Activated naive CD4-positive, alpha-beta T cell treated with anti-CD3 and anti-CD28 coated beads, Interleukin-2, amount 50 U/mL, for 16 hours (primary cell): ENCODE measurements at places on chromosomes 7 and 10.

- no peak for DNase-seq
These were observed 94.3 kb downstream of the CCDC71L start for GRCh38 chr7:106566672-106567071.

DNA sequence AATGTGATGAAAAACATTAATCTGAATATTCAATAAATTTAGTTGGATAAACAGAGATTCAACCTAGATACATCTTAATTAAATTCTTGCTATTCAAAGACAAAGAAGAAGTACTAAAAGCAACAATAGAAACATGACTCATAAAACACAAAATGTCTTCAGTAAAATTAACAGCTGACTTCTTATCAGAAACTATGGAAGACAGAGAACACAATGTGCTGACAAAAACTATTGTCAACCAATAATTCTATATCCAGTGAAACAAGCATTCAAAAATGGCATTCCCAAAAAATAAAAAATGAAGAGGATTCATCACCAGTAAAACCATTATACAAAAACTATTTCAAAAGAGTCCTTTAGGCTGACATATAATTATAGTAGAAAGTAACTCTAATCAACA, 400.5 kb upstream of the SORCS1 start:
- no peak for DNase-seq

DNA sequence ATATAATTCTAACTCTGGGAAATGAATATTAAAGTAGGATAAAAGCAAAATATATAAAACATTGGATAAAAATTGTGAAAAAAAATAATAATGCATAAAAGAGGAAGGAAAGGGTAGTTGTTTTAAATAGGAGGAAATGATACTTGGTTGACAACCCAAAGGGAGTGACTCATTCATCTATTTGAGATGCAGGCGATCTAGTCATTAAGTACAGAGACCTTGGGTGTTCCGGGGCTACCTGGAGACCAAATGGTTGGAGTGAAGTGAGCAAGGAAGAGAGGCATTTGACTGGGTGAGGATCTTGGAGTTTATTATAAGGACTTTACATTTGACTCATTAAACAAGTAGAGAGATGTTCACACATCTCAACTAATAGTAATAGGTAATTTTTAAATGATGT, 111.0 kb downstream of the LRRTM3 start:
- no peak for DNase-seq

DNA sequence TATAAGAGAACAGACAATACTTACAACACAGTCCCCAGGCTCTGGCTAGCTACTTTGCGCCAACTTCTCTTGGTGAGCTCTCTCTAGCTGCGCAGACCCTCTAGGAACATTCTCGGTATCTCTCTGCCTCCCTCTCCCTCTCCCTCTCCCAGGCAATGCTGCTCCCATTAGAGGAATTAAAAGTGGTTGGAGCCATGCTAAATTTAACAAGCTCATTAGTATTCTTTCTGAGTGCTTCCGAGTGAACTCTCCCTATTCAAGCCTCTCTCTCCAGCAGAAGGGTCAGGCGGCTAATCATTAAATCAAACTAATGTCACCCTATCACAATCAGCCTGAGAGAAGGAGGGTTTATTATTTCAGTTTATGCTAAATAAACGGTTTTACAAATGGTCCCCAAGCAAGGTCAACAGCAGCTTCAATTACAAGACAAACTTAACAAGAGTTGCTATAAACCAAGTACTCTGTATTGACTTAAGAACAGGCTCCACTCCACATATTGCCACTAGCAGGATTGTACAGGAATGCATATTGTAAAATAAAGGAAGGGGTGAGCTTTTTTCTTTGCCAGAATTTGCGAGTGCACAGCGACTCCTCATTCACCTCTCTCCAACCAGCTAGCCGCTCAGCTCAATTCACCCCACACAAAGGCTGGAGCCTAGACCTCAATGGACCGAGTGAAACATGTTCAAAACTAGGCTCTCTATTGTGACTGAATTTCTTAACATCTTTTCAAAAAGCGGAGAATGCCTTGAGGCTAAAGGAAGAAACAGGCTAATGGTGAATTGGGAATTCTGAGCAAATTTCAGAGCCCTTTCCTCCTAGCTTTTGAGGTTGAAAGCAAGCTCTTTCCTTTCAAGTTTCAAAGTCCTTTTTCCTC, 84.4 kb downstream of the GLI3 start:
- DNase-seq: no peak

DNA sequence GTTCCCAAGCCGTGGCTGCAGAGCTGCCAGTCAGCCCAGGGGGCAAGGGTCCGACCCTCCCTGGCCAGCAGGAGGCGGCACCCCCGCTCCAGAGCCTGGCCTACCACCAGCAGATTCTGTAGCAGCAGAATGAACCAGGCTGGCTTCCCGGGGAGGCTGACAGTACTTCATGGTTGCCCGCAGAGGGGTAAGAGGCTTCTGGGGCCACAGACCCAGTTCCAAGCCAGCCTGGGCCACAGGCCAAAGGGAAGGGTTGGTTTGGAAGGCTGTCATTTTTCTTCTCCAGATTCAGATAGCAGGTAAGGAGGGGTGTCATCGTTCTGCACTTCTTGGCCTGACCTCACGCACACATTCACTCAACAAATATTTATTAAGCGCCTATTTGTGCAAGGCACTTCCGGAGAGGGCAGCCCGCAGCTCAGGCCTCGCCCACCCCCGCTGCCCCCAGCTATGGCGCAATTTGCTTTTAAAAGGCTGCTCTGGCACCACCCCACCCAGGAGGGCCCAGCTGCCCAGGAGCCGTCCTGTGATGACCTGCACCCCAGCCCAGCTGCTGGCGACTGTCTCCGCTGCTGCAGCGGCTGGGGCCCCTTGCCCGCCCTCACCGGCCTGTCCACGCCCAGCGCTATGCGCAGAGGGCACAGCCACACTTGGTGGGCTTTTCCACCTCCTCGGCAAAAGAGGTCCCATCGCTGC, 168.5 kb downstream of the LCOR start:
- DNase-seq: no peak

DNA sequence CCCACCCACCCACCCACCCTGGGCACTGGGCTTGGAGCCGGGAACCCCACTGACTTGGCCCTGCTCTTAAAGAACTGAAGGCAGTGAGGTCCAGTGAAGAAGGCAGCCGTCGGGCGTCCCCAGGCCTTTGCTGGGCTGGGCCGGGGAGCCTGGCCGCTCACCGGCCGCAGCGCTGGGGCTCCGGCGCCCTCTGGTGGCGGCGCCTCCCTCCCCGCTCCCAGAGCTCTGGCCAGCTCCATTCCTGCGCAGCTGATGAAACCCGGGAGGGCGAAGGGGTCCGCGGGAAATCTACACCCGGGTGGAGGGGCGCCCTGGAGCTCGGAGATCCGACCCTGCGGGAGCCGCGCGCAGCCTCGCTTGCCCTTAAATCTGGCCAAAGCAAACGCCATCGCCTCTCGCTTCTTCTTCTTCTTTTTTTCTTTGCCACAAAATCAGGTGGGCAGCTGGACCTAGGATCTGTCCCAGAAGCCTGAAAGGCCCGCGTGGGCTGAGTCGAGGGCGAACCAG, 1.7 kb upstream of the CXCL12 start:
- DNase-seq: no peak
